ENCODE measurements at places on chromosomes 2 and 18.

DNA sequence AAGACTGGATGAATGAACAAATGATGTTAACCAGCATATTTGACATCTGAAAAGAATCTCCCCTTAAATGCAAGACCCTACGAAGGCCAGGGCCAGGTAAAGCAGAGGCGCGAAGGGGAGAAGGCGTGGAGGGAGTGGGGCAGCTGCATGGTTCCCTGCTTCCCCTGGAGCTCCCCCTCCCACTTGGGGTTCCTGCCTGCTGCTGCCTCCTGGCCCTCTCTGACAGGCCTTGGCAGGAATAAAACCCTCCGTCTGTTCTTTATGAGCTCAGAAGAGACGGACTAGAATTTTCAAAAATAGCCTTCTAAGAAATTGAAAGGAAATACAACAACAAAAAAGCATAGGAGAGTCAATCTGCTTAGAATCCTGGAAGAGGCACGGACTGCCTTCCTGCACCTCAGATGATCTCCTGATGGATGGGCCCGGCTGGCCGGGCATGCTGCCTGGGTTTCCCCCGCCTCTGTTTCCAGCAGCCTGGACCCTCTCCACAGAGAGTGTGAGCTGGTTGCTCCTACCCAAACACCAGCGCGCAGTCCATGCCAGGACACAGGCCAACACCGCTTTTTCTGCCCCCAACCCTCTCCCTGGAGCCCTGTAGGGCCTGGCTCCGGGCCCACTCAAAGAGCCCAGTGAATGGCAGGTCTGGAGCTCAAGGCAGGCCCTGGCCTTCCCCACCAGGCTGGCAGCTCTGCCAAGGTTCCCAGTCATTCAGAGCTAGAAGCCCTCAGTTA lies 23.9 kb downstream of the CFAP65 start:
- DNase-seq = no peak

GRCh38 chr18:50195689-50196088 lies 742 bp upstream of the MYO5B start:
- DNase-seq = no peak

GRCh38 chr2:212076456-212076855 lies 462.1 kb downstream of the ERBB4 start:
- no peak for DNase-seq

DNA sequence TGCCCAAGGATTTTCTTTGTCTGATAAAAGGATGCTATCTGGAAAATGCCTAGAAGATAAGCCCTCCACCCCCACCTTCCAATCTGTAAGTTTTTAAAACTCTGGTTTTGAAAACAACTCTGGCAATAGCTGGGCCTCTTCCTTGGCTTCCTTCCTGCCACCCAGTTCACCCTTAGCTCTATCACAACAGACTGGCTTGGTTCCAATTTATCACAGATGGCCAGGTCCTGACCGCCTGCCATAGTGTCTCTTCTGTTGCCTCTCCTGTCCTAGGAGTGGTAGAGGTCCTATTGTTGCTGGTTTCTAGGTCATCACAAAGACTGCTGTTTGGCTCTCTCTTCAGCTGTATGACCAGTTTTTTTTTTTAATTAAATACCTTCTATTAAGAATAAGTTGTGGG lies 1727.9 kb upstream of the SLC39A10 start:
- DNase-seq = no peak

Measured in T47D (cell line).